ENCODE measurements at places on chromosomes 5 and 9.

DNA sequence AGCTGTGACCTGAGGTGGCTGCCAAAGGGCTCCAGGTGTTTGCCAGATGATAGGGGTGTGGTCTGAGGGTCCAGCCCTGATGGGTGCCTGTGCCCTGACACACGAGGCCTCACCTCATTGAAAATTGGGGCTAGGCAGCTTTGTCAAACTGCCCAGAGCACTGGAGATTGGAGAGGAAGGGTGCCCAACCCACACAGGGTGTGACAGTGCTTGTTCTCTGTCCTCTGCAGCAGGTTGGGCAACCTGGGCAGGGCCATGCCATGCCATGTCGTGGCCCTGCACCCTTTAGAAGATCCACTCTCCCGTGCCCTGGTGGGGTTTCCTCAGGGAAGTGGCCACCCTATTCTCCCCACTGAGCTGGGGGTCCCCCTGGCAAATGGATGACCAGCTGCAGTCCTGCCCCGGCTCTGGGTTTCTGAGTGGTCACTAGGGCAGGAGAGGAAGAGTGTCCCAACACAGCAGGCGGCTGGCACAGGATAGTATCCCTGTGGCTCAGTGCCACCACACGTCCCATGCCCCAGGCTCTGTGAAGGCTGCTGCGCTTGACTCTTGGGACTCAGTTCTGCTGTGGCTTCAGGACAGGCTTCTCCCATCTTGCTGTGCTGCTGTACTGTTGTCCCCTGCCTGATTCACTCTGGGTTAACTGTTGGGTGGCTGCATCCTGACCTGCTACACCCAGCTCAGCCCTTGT, 100.8 kb upstream of the PITX1 start:
- peak; percentile 74 for DNase-seq

DNA sequence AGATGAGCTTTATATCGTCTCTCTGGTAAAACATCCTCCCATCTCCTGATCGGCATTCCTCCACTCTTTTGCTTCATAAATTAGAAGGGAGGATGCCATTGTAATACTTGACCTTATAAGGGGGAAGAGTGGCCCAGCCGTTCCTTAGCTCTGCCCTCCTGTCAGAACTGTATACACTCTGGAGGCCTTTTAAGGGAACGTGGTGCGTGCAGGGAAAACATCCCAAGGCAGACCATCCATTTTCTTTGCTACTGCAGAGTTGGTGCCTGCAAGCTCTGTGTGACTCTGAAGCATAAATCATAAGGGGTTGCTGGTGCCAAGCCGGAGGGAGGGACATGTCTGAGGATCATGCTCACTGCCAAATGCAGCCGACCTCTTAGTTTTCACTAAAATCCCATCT, 90.4 kb downstream of the PGM5 start:
- DNase-seq = no peak

GRCh38 chr5:108975697-108976096, 228.0 kb downstream of the FER start:
- no peak for DNase-seq

- no peak for DNase-seq
Measured at GRCh38 chr5:67578011-67578410, 381.4 kb upstream of the CD180 start.

GRCh38 chr5:133746834-133747233, 134.5 kb upstream of the FSTL4 start:
- peak; percentile 57 for DNase-seq

DNA sequence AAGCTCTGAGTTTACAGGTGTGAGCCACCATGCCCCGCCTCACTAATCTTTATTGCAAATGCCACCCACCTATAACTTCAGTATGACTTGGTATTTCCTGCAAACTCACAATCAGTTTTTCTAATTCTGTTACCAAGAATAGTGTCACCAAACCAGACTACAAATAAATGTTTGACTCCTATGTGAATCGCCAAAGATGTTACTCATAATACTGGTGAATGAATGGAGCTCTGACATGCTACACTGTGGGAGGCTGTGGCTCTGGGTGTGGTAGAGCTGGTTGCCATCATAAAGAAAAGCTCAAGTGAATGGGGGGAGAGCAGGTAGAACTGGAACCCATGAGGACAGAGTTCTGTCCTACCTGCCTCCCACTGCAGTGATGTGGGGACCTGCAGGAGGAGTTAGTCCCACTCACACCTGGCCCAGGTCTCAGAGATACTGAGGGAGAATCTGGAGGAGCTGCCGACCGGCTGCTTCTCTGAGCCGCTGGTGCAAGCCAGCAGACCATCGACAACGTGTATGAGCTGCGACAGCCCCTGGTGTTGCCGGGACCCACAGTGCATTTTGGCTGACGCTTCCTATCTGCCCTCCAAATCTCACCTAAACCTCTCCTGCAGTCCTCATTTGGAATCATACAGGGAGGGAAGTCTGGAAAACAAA, 95.7 kb downstream of the ENTREP1 start:
- DNase-seq = no peak

DNA sequence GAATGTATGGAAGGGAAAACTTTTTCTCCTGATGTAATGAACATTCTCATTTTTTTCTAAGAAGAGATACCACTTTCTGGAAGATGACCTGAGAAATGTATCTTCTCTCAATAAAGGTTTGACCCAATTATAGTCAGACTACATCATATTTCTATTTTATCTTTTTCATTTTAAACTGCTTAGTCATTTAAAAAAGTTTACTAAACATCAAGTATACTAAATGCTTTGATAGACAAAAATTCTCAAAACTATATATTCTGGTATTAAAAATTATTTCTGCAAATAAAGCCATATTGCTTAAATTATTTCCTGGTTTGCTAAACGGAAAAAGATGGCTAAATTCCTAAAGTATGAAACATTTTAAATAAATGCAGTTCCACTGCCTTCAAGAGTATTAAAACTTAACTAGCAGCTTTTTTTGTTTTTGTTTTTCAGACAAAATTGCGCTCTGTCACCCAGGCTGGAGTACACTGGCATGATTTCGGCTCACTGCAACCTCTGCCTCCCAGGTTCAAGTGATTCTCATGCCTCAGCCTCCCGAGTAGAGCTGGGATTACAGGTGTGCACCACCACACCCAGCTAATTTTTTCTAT, 37.1 kb downstream of the FBXW11 start:
- no peak for DNase-seq

DNA sequence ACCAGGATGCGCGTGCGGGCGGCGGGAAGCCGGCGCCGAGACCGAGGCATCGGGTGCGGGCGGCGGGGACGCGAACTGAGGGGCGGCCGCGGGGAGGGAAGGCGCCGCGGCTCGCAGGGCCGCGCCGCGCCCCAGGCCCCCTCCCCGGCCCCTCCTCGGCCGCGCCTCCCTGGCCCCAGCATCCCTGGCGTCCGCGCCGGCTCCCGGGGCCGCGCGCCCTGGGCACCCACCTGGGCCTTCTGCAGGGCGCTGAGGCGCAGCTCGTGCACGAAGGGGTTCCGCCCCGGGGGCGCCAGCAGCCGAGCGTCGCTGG, 324 bp downstream of the LPCAT1 start:
- DNase-seq = no peak

DNA sequence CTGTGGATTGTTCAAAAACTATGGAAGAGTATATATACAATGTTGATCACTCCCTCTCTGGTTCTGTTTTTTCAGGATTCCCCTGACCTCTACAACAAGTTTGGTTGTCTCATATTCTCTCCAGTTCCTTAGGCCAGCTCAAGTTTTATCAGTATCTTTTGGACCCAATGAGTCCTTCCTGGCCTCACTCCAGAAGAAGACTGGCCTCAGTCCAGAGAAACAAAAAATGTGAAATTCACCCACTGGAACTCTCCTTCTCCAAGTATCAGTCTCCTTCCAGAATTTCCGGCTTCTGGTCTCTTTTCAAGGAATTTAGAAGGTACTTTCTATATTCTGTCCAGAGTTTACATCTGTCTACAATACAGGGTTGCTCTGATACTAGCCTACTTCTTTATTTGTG, 537.8 kb upstream of the FTMT start:
- DNase-seq = peak; percentile 30

DNA sequence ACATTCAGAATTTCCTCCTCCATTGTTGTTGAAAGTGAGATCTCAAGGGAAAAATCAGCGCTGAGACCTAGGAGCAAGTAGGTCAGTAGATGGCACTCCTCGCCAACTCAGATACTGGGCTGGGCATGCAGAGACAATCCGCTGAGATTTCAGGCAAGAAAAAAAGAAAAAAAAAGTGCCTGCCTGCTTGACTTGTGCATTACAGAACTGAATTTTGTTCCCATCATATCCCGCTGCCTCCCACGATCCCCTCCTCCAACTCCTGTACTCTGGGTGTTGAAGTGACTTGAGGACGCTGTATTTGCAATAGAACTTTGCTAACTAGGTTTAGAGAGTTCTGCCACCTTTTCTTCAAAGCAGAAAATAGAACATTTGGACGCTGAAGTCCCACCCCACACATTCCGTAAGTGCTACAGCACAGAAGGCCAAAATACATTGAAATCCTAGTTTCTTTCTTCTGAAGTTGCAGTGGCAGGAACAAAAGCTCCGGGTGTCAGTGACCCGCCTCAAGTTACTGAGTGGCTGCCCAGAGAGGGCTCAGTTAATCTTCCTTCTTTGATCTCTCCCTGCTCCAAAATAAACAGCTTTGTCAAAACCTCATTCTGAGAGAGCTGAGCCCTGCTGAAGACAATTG, 265.8 kb downstream of the MLLT3 start:
- peak; percentile 59 for DNase-seq

DNA sequence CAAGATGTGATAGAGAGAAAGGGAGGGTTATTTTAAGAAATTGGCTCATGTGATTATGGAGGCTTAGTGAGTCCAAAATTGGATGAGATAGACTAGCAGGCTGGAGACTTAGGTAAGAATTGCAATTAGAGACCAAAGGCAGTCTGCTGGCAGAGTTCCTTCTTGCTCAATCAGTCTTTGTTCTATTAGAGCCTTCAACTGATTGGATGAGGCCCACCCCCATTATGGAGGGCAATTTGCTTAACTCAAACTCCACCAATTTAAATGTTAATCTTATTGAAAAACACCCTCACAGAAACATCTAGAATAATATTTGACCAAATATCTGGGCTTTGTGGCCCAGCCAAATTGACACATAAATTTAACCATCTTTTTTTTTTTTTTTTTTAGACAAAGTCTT, 23.9 kb upstream of the TPD52L3 start:
- DNase-seq = no peak

DNA sequence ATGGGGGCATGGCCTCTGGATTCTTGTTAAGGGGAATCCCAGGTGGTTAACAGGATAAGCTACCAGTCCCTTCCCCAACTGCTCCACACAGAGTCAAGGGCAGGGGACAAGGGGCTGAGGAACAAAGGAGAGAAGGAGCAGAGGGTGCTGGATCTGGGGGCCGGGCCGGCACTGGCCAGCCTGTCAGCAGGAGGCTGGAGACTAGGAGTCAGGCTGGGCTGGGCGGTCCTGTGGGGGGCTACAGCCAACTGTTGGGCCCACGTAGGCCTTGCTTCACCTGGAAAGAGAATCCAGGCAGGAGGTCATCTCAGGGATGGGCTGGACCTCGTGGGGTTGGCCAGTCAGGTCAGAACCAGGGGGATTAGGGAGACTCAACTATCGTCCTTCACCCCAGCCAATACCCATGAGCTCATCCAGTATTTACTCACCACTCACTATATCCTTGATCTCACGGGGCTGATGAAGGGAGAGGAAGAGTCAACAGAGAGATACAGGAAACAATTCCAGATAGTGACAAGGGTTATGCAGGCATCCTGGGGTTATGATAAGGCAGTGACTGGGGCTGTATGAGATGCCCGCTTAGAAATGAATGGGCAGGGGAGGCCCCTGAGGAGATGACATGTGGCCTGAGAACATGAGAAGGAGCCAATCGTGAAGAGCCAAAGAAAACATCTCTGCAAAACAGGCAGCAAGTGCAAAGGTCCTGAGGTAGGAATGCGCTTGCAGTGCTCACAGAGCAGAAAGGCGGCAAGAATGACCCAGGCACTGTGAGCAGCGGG, 47.9 kb upstream of the SLC25A51 start:
- no peak for DNase-seq

DNA sequence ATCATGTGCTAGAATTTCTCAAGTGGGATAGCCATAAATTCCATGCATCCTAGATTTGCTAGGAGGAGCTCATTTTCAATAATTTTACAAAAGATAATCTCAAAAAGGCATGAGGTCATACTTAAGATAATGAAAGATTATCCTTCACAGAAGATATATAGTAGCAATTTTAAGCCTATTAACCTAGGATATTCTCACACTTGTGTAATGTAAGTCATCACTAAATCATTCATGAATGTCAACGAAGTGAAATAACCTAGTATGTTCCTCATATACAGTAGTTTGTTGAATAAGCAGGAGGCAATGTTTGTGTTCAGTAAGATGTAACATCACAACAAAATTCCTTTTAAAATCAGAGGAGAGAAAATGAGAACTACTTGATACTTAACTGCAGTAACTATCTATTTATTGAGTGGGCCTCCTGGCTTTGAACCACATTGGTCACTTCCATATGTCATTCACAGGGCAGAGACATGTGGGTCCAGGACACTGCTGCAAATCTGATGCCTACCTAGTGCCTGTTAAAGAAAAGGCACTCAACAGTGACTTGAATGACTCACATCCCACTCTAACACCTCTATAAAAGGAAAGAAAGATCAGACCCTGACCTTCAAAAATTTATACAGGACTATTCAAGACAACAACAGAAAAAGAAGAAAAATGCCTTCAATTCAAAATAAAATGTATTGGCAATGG, 8.2 kb downstream of the LIFR start:
- DNase-seq = no peak

DNA sequence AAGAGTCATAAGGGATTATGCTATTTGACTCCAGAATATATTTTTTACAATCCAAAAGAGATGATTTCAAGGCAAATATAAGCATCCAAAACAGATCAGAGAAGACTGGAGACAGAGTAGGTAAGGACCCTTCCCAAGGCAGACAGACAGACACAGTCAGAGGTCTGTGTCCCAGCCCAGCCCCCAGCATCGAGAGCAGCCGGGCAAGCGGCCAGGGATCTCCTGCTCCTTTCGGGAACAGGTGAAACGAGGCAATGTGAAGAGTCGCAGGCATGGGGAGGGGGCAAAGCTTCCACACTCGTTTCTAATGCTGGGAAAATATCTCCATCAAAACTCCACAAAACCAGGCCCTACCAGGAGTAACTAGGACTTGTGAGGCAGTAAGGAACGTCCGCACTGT, 5.8 kb downstream of the PAEP start:
- no peak for DNase-seq
